ENCODE measurements at places on chromosomes 1 and 21.

- H3K27ac ChIP-seq, result no peak overlapping the region
- no peaks in the 10 kb centered on the region for H3K27me3 ChIP-seq
- no peak overlapping the region for H3K4me3 ChIP-seq
- no peak for DNase-seq
- H3K4me1 ChIP-seq, result peaks cover 7% of the 10 kb centered on the region
- H3K36me3 ChIP-seq, result no peaks in the 10 kb centered on the region
Measured at GRCh38 chr1:52585474-52585873, 16.7 kb upstream of the GPX7 start.

DNA sequence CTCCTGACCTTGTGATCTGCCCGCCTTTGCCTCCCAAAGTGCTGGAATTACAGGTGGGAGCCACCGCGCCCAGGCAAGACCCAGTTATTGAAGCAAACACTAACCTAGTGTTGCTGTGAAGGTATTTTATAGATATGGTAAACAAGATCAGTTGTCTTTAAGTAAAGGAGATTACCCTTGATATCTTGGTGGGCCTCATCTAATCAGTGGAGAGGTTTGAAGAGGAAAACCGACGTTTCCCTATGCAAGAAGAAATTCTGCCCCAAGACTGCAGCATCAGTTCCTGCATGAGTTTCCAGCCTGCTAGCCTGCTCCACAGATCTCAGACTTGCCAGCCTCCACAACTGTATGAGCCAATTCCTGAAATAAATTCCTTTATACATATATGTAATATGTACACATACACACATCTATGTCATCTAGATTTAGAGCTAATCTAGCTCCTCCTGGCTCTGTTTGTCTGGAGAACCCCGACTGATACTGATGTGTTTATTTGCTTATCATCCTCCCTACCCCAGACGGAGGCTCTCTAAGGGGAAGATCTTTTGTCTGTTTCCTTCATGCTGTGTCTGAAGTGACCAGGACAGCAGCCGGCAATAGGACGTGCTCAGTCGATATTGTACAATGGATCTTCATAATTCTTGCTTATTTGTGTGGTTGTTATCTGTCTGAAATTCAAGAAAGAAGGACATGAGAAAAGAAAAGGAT, 90.9 kb downstream of the IER5 start:
- 0 out of 2 replicates have a peak overlapping the region, but pooled peaks have one; percentile 0 for H3K4me3 ChIP-seq
- H3K4me1 ChIP-seq, result peaks cover 25% of the 10 kb centered on the region
- 0 out of 2 replicates have a peak, but pooled peaks cover 3% of the 10 kb centered on the region for H3K36me3 ChIP-seq
- H3K27me3 ChIP-seq, result no peaks in the 10 kb centered on the region

- peaks cover 23% of the 10 kb centered on the region for H3K4me1 ChIP-seq
- peaks cover 42% of the 10 kb centered on the region for H3K27me3 ChIP-seq
- H3K4me3 ChIP-seq, result peak overlapping the region; percentile 70
- no peak overlapping the region for H3K27ac ChIP-seq
- DNase-seq, result no peak
Measured at GRCh38 chr1:154406572-154406879, 1.4 kb downstream of the IL6R start.

DNA sequence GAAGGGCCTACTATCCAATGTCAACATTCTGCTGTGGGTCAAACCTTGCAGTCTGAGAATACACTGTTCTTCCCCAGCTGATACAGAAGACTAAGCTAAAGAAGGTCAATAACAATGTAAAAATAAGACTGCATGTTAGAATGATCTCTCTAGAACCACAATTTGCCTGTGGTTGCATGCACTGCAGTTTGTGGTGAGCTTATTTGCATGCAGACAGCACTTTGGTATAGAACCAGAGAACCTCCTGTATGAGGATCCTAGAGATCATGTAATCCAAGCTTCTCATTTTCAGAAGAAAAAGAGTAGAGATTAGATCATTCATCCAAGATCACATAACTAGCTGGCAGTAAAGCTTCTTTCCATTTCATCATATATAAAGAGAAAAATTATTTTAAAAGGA, 15.8 kb downstream of the SYNJ1 start:
- no peak overlapping the region for H3K4me3 ChIP-seq
- H3K27me3 ChIP-seq, result no peaks in the 10 kb centered on the region
- H3K4me1 ChIP-seq, result peaks cover 6% of the 10 kb centered on the region
- no peaks in the 10 kb centered on the region for H3K36me3 ChIP-seq

DNA sequence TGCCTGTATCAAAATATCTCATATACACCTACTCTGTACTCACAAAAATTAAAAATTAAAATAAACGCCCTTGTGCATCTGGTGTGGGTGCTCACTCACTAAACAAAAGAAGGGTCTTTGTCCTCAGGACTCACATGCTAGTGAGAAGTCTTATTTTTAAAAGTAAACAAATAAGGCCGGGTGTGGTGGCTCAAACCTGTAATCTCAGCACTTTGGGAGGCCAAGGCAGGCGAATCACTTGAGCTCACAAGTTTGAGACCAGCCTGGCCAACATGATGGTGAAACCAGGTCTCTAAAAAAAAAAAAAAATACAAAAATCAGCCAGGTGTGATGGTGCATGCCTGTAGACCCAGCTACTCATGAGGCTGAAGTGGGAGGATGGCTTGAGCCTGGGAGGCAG, 51.5 kb downstream of the BCAR3 start:
- no peak overlapping the region for H3K4me3 ChIP-seq
- H3K36me3 ChIP-seq, result no peaks in the 10 kb centered on the region
- H3K4me1 ChIP-seq, result peaks cover 6% of the 10 kb centered on the region
- DNase-seq, result no peak
- no peaks in the 10 kb centered on the region for H3K27me3 ChIP-seq

GRCh38 chr1:94160811-94161210, 39.9 kb upstream of the ABCA4 start:
- H3K27me3 ChIP-seq, result no peaks in the 10 kb centered on the region
- DNase-seq, result peak; percentile 13
- no peaks in the 10 kb centered on the region for H3K36me3 ChIP-seq
- no peaks in the 10 kb centered on the region for H3K4me1 ChIP-seq
- no peak overlapping the region for H3K27ac ChIP-seq

GRCh38 chr1:63845346-63845745, 71.5 kb downstream of the ROR1 start:
- no peak overlapping the region for H3K27ac ChIP-seq
- H3K4me1 ChIP-seq, result peaks cover 91% of the 10 kb centered on the region
- no peak for DNase-seq
- H3K36me3 ChIP-seq, result no peaks in the 10 kb centered on the region

GRCh38 chr1:37720231-37721130, 28.2 kb downstream of the CDCA8 start:
- H3K36me3 ChIP-seq, result no peaks in the 10 kb centered on the region
- H3K27ac ChIP-seq, result no peak overlapping the region
- no peak overlapping the region for H3K4me3 ChIP-seq
- H3K4me1 ChIP-seq, result no peaks in the 10 kb centered on the region

DNA sequence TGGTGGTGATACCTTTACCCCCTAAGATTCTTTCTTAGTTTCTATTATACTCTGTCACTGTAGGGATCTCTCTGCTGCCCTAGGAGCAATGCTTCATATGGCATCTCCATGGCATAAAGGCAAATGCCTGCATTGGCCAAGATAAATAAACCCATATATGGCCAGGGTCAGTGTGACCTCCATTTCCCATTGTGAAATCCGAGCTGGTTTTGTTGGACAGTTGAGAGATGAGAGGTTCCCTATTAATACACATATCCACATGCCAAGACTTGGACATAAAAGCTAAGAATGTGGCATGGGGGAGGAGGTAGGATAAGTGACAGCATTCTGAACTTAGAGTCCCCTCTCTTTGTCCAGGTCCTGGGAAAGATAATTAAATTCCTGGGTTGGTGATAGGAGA, 1.4 kb downstream of the TPM3 start:
- DNase-seq, result no peak
- H3K36me3 ChIP-seq, result no peaks in the 10 kb centered on the region
- H3K4me3 ChIP-seq, result no peak overlapping the region
- H3K27ac ChIP-seq, result no peak overlapping the region
- peaks cover 22% of the 10 kb centered on the region for H3K4me1 ChIP-seq
- no peaks in the 10 kb centered on the region for H3K27me3 ChIP-seq

GRCh38 chr21:42799516-42799915, 79.8 kb downstream of the WDR4 start:
- H3K27ac ChIP-seq, result no peak overlapping the region
- DNase-seq, result no peak
- no peak overlapping the region for H3K4me3 ChIP-seq
- H3K4me1 ChIP-seq, result peaks cover 26% of the 10 kb centered on the region

- no peaks in the 10 kb centered on the region for H3K36me3 ChIP-seq
- no peaks in the 10 kb centered on the region for H3K27me3 ChIP-seq
- no peak overlapping the region for H3K27ac ChIP-seq
- DNase-seq, result no peak
Measured at GRCh38 chr1:81670286-81670685, 130.4 kb upstream of the ADGRL2 start.

- peaks cover 35% of the 10 kb centered on the region for H3K36me3 ChIP-seq
- peaks cover 10% of the 10 kb centered on the region for H3K4me1 ChIP-seq
- H3K27me3 ChIP-seq, result no peaks in the 10 kb centered on the region
- no peak overlapping the region for H3K27ac ChIP-seq
- DNase-seq, result no peak
Measured at GRCh38 chr1:247328311-247328710, 3.4 kb downstream of the ZNF496 start.

DNA sequence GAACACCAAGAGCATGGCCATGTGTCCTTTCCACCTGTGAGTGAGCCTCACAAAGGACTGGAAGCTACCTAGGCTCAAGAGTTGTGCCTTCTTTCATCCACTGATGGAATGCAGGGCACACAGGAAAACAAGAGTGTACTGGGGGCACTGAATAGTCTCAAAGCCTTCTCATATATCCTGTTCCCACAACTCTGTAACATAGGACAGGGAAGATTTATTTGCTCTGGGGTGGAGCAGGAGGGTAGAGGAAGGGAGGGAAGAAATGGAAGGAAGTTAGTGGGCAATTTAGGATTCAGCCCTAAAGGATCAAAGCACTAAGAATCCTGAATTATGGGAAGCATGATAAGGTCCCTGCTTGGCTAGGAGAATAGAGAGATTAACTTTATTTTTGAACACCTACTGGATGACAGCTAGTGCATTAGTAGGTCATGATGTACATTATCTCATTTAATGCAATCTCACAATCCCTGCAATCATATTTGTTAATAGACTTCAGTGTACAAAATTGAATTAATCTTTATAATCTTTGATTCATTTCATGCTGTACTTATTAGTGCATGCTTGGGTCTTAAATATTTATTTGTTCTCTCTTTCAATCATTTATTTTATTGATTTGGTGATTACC, 27.0 kb upstream of the RGS16 start:
- H3K27ac ChIP-seq, result no peak overlapping the region
- no peak for DNase-seq
- H3K36me3 ChIP-seq, result no peaks in the 10 kb centered on the region
- peaks cover 37% of the 10 kb centered on the region for H3K4me1 ChIP-seq
- H3K4me3 ChIP-seq, result no peak overlapping the region
- no peaks in the 10 kb centered on the region for H3K27me3 ChIP-seq

DNA sequence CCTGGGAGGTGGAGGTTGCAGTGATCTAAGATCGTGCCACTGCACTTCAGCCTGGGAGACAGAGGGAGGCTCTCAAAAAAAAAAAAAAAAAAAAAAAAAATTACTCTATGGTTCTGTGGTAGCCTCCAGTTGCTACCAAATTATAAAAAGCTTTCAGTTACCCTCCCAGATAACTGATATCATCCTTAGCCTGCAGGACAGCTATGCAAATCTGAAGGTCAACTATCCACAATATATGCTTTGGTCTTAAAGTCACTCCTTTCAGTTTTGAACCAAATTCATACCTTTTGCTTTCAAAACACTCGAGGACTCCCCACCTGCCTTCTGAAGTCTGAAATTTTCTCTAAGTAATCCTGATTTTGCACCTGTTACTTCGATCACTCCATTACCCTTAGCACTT, 3.1 kb downstream of the MIXL1 start:
- no peaks in the 10 kb centered on the region for H3K4me1 ChIP-seq
- H3K27me3 ChIP-seq, result peaks cover 30% of the 10 kb centered on the region
- H3K27ac ChIP-seq, result no peak overlapping the region
- H3K36me3 ChIP-seq, result 0 out of 2 replicates have a peak, but pooled peaks cover 11% of the 10 kb centered on the region

DNA sequence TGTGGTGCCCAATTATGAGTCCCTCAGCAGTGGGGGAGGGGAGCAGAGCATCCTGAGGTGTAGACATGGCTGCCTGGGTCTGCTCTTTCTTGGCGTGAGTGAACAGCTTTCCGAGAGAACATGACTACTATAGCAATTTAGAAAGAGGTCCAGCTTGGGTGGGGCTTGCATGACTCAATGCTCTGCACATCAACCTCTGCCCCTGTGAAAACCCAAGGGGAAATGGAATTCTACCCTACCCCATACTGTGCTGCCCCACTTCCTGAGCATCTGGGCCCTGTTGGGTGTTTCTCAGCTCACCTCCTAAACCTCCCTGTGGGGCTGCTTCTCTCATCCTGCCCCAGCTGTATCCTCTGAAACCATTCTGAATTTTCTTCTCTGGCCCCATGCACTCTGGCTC, 8.2 kb upstream of the AZIN2 start:
- no peak for DNase-seq
- no peak overlapping the region for H3K4me3 ChIP-seq
- H3K27ac ChIP-seq, result no peak overlapping the region
- H3K36me3 ChIP-seq, result no peaks in the 10 kb centered on the region
- H3K4me1 ChIP-seq, result no peaks in the 10 kb centered on the region

- no peaks in the 10 kb centered on the region for H3K4me1 ChIP-seq
- no peak for DNase-seq
- H3K4me3 ChIP-seq, result no peak overlapping the region
- H3K27me3 ChIP-seq, result no peaks in the 10 kb centered on the region
- H3K27ac ChIP-seq, result no peak overlapping the region
- H3K36me3 ChIP-seq, result no peaks in the 10 kb centered on the region
Measured at GRCh38 chr21:43937891-43938309, 72.9 kb downstream of the AGPAT3 start.

GRCh38 chr1:246012341-246012740, 494.7 kb downstream of the SMYD3 start:
- no peaks in the 10 kb centered on the region for H3K36me3 ChIP-seq
- H3K27me3 ChIP-seq, result no peaks in the 10 kb centered on the region
- H3K27ac ChIP-seq, result no peak overlapping the region
- no peaks in the 10 kb centered on the region for H3K4me1 ChIP-seq
- H3K4me3 ChIP-seq, result no peak overlapping the region

DNA sequence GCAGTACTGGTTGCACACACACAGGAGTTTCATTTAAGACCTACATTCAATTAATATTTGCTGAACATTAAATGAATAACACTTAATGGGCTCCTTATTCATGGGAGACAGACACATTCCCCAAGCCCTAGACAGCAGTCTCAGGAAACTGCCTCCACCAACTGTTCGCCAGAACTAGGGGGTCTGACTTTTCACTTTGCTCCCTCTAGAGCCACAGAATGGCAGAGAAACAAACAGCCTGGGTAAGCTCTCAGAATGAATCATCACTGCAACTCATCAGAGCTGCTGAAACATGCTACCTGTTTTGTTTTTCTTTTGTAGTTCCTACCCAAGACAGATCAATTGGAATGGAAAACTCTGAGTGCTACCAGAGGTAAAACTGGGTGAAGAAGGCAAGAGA, 31.7 kb downstream of the ELK4 start:
- H3K36me3 ChIP-seq, result no peaks in the 10 kb centered on the region
- H3K27ac ChIP-seq, result no peak overlapping the region
- no peak for DNase-seq
- H3K4me1 ChIP-seq, result no peaks in the 10 kb centered on the region
- no peaks in the 10 kb centered on the region for H3K27me3 ChIP-seq
- no peak overlapping the region for H3K4me3 ChIP-seq
